ENCODE measurements at places on chromosomes 3 and 15. TPM values are rescaled to one million over a fixed set of nuclear protein-coding genes. Genes with fewer than 3 reads are reported as not detected.

DNA sequence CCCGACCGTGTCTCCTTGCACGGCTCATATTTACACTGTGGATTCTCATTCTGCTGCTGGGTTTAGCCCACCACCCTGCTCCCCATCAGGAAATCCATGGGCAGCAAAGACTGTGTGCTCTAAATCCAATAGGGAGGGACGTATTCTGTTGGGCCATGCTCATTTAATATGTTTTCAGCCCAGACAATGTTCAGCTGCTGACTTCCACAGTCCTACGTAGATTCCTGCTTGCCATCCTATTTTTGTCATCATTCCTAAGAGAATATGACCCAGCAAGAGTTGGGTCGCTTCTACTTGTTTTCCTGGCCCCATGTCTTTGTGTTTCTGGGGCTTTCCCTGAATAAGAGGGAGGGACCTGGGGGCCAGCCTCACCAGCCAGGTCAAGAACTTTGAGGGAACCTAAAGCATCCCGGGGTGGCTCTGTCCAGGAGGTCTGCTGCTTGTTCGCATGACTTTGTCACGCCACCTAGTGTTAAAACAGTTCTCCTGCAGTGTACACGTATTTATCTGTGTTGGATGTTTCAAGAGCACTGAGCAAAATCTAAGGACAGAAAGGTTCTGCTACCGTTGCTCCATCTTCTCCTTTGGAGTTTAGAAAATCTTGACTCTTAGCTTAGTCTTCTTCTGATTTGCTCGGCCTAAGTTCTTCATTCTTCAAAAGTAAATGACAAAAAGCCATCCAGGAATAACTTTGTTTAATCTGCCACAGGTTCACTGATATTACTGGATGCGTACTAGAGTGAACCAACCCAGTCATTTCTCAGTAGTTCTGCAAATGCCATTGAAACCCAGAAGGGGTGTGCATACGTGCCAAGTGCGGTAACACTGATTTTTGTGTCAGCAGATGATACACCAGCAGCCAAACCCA, 79.8 kb upstream of the NR2E3 start:
- H3K36me3 ChIP-seq = no peaks in the 10 kb centered on the region
- no peaks in the 10 kb centered on the region for H3K27me3 ChIP-seq
- peak; percentile 40 for DNase-seq
- H3K27ac ChIP-seq = no peak overlapping the region
- no peaks in the 10 kb centered on the region for H3K4me1 ChIP-seq

GRCh38 chr3:68242606-68243005, 588.2 kb upstream of the SUCLG2 start:
- no peak overlapping the region for H3K4me3 ChIP-seq
- no peak for DNase-seq
- H3K27me3 ChIP-seq = no peaks in the 10 kb centered on the region
- no peak overlapping the region for H3K27ac ChIP-seq

The GCSAM gene
- not detected for total RNA-seq

GRCh38 chr15:89226359-89227221, 5.2 kb upstream of the RLBP1 start:
- DNase-seq = no peak
- H3K27ac ChIP-seq = no peak overlapping the region
- H3K4me3 ChIP-seq = no peak overlapping the region
- H3K36me3 ChIP-seq = no peaks in the 10 kb centered on the region
- H3K27me3 ChIP-seq = peaks cover 3% of the 10 kb centered on the region

DNA sequence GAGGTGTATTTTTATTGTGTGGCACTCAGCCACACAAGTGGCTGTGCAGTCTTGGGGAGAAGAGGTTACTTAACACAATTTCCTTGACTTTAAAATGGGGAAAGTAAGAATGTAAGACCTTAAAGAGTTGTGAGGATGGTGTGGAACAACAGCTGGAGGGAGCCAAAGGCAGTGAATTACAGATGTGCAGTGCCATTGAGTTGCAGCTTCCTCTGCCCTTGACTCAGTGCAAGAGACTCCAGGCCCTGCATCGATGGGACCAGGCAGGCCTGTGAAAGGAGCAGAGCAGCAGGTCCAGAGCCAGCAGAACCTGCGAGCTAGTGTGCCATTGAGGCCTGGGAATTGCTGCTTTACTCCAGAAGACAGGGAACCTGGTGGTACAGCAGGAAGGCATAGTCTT, 27.2 kb downstream of the EEFSEC start:
- no peak for DNase-seq
- H3K27ac ChIP-seq = peak overlapping the region; percentile 71
- H3K27me3 ChIP-seq = no peaks in the 10 kb centered on the region
- peaks cover 38% of the 10 kb centered on the region for H3K4me1 ChIP-seq

The HRG gene
- total RNA-seq = 0.11 TPM

DNA sequence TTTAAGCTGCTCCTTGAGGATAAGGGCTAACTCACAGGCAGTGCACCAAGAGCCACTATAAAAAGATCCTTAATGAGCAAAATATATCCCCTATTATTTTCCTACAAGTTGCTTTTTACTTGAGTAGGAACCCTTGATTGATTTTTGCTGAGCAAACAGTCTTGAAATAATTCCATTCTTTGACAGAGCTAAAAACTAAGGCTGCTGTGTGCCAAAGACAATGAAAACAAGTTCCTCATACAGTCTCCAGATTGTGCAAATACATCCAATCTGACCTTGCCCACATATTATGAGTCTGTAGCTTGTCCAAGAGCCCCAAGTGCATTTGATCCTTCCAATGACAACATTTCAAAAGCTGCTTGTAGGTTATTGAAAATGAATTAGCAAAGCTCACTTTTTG, 15.0 kb downstream of the PRKAR2A start:
- no peak overlapping the region for H3K4me3 ChIP-seq
- H3K36me3 ChIP-seq = no peaks in the 10 kb centered on the region
- no peak for DNase-seq
- H3K27ac ChIP-seq = no peak overlapping the region
- peaks cover 5% of the 10 kb centered on the region for H3K4me1 ChIP-seq

The IGF2BP2 gene
- 133 TPM for total RNA-seq

GRCh38 chr3:13869761-13870343, 10.0 kb downstream of the WNT7A start:
- H3K27me3 ChIP-seq = peaks cover 56% of the 10 kb centered on the region
- H3K36me3 ChIP-seq = no peaks in the 10 kb centered on the region
- DNase-seq = no peak
- no peak overlapping the region for H3K4me3 ChIP-seq
- H3K27ac ChIP-seq = no peak overlapping the region
- H3K4me1 ChIP-seq = peaks cover 24% of the 10 kb centered on the region
